CD8-positive, alpha-beta memory T cell (primary cell): ENCODE measurements at places on chromosomes 5 and 9. TPM values are rescaled to one million over a fixed set of nuclear protein-coding genes. Genes with fewer than 3 reads are reported as not detected.

PDCD1LG2 gene
- total RNA-seq = 0.33 TPM

GRCh38 chr5:154962494-154962893 lies 21.6 kb downstream of the MRPL22 start:
- no peak overlapping the region for H3K4me3 ChIP-seq
- DNase-seq = no peak
- no peaks in the 10 kb centered on the region for H3K27me3 ChIP-seq
- H3K27ac ChIP-seq = no peak overlapping the region
- no peaks in the 10 kb centered on the region for H3K4me1 ChIP-seq
- H3K36me3 ChIP-seq = peaks cover 29% of the 10 kb centered on the region

QRFP gene
- total RNA-seq = not detected

DNA sequence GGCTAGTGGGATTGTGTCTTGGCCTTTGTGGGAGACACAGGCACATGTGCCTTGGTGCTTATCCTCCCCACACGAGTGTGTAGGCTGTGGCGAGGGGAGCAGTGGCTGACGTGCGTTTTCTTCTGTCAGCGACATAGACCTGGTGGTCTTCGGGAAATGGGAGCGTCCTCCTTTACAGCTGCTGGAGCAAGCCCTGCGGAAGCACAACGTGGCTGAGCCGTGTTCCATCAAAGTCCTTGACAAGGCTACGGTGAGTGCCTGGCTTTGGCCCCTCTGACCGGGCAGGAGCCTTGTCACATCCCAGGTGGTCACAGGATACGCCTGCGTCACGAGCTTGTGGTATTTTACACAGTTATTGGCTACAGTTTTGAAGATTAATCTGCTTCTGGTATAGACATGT lies 26.4 kb downstream of the TENT4A start:
- no peaks in the 10 kb centered on the region for H3K27me3 ChIP-seq
- DNase-seq = no peak
- H3K4me1 ChIP-seq = peaks cover 7% of the 10 kb centered on the region

DNA sequence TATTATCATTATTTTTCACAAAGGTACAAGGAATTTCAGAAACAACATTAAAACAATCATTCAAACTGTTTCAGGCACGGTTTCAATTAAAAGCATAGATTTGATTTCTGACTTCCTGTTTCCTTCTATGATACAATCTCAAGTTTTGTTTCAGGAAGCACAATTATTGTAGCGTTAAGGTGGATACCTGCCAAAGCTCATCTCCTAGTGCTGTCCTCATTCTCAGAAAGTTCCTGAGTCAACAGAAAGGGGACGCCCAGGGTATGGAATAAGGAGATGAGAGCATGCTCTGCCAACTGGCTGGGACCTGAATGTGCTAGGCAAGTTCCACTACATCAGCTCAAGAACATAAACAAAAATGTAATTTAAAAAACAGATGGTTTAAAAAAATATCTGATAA lies 2.0 kb upstream of the TRIM14 start:
- peak; percentile 30 for DNase-seq
- no peaks in the 10 kb centered on the region for H3K36me3 ChIP-seq
- H3K4me3 ChIP-seq = no peak overlapping the region
- H3K4me1 ChIP-seq = peaks cover 36% of the 10 kb centered on the region
- no peaks in the 10 kb centered on the region for H3K27me3 ChIP-seq
- H3K27ac ChIP-seq = no peak overlapping the region
